ENCODE measurements at places on chromosomes 1 and 21.

DNA sequence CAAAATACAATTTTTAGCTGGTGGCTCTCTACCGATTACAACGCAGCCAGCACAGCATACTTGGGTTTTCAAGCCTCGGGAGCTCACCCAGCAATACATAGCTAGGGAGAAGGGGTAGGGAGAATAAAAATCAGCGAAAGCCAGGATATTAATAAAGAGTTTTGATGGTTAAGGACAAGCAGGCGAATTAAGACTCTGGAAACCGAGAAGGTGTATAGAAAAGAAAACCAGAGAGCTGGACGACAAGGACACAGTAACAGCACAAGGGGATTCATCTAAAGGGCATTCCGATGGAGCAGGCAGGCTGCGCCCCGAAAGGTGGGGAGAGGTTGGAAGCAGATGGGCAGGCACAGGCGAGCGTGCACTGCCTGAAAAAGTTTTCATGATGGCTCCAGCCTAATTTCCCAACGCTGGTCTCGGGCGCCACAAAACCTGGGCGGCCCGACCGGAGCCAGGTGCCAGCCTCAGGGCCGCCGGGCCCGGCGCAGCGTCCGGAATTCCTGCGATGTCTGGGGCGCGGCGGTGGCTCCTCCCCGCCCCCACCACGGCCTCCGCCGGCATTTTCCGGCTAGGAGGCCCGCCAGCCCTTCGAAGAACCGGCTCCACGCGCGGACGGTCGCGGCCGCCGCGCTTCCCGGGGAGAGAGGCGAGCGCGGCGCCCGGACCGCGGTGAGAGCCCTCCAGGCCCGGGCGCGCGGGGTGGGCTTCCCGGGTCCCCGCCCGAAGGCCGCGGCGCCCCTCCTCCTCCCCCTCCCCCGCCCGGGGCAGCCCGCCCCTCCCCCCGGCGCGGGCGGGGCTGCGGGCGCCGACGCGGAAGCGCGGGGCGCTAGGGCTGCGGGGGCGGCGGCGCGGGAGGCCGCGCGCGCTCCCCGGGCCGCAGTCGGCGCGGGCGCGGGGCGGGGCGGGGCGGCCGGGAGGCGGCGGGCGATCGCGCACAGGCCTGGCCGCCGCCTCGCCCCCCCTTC is 774 bp upstream of the DYRK1A start:
- DNase-seq = no peak

DNA sequence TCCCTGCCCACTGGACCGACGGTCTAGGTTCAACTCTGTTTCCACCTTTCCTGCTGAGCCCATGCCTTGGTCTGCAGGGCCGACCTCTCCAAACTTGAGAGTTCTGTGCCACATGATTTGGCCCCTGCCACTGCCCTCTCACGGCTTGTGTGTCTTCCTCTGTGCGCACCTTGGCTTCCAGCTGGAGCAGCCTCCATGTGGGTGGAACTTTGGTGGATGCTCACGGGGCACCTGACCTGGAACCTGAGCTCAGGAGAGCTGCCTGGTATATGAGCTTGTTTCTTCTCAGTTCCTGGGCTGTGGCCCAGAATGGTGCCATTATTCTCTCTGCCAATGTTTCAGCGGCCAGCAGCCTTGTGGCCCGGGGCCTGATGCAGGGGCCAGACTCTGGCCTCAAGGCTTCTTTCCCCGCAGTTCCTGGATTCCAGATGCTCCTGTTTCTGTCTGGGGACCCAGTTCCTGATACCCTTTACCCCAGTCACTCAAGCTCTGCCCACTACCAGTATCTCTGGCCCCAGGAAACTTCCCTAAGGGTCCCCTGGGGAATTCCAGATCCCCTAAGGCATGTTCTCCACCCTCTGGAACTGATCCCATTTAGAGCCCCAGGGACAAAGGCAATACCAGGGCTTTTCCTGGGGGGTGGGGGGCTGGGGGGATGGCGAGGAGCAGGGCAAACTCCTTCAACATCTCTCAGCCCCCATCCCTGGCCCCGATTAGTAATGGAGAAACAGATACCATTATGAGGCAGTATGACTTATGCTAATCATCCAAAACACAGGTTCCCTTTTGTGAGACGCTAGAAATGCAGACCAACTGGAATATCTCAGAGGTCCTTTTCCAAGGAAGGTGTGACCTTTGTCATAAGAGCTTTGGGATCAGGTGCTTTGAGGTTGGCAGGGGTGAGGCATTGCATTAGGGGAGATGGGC is 11.1 kb downstream of the QSOX1 start:
- DNase-seq = no peak

DNA sequence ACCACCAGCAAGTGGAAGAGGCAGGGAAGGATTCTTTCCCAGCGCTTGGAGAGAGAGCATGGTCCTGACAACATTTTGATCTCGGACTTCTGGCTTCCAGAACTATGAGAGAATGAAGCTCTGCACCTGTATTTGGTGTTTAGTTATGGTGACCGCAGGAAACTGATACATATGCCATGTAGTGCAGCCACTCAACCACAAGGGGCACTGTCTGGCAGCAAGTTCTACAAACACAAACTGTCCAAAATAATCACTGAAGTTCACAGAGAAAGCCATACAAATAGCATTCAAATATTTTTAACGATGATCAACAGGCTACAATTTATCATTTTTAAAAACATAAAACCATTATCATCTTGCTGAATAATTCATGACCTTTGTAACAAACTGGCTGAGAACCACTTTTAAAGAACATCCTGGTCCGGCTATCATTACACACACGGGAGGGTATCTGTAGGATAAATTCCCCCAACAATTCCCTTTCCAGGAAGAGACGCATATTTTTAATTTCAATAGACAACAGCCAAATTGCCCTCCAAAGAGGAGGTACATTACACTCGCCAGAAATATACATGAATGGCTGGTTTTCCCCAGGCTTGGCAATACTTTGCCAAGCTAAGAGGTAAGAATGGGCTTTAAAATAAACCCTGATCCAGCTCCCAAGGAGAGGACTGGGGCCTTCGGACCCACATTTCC is 9.2 kb upstream of the CBR3 start:
- DNase-seq = peak; percentile 11

GRCh38 chr1:247054992-247055415 is 23.6 kb downstream of the ZNF670 start:
- no peak for DNase-seq

- DNase-seq = no peak
Measured at GRCh38 chr1:203519053-203519840, 25.3 kb downstream of the OPTC start.

DNA sequence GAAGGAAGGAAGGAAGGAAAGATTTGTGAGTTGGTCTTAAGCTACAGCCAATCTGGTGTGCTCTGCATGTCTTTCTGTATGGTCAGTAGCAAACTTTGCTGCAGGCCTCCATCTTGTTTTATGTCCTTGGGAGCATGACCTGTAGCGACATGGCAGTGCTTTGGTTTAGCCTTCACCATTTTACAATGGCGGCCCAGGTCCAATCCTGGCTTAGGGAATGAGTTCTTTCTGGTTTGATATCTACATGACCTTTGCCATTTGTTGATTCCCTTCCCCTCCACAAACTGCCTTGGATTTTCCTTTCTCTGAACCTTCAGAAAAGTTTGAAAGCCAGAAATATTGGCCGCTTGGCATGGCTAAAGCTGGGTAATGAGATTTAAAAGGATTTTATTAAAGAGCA is 30.5 kb upstream of the TSPEAR start:
- DNase-seq = no peak

- DNase-seq = no peak
Measured at GRCh38 chr1:150528196-150528595, 12.6 kb downstream of the FALEC start.

GRCh38 chr1:192826791-192827546 is 18.1 kb downstream of the RGS2 start:
- DNase-seq = no peak

GRCh38 chr1:243394601-243395464 is 139.0 kb downstream of the SDCCAG8 start:
- no peak for DNase-seq

- no peak for DNase-seq
Measured at GRCh38 chr1:75588779-75589475, 22.0 kb downstream of the SLC44A5 start.

DNA sequence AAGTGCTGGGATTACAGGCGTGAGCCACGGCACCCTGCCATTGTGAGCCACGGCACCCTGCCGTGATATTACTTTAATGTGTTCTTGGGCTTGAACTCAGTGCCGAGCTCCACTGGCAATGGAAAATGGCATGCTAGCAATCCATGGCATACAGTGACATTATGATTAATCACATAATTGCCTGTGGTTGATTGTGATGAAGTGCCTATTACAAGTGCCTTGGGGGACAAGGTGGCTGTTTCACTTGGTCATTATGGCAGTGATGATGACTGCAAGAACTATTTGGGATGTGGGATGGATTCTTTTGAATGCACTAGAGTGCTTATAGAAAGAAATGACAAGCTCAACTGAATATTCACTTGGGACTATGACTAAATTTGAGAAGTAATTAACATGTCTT is 22.3 kb upstream of the HPCAL4 start:
- no peak for DNase-seq
